LHCN-M2 (cell line): ENCODE measurements at places on chromosomes 5 and 9. TPM values are rescaled to one million over a fixed set of nuclear protein-coding genes. Genes with fewer than 3 reads are reported as not detected.

DNA sequence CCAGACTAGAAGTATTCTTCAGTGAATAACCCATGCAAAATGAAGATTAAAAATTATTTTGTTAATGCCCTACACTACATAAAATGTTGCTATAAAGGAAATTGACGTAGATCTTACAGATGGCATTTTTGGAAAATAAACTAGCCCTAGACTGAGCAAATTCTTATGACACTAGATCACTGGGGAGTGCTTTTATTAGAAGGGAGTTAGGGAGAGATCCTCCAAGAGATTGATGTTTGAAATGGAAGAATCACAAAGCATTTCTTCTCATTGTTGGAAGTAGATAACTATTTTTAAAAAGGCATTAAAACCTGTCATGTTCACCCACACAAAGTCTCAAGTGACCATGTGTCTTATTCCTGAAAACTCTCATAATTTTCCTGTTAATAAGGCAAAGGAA, 351.1 kb upstream of the TLE4 start:
- DNase-seq = no peak

- no peak for DNase-seq
These were observed 29.3 kb downstream of the CSF1R start for GRCh38 chr5:150057052-150057451.

GRCh38 chr5:5483880-5484598, 61.6 kb downstream of the ICE1 start:
- peak; percentile 47 for DNase-seq

DNA sequence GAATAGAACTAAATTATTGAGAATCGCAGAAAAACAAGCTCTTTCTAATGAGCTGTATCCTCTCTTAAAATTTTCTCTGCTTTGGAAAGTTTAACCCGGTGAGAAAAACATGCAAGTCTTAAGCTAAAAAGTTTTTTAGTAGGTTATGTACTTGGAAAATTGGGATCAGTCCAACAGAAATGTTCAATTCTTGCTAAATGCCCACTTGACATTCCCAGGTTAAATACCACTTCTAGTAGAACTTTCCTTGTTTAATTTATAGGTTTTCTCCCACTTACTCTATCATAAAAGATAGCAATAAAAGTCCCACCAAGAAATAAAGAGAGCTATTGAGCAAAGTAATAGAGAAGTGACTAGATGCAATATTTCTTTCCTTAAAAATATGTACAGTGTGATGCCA, 157.1 kb downstream of the CCDC192 start:
- DNase-seq = no peak

DNA sequence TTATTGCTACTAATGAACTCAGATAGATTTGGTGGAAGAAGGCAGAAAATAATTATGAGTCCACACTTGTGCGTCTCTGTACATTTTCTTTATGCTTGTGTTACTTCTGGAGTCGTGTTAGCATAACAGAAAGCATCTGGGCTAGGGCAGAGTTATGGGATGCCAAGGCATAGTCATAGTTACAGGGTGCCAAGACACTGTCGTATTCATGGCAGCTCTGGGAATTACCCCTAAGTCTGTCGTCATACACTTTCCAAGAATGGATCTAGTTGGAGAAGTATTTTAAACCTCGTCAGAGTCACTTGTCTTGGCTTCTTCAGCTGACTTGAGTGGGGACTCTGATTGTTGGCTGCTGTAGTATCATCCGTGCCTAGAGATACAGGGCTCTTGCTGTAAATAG, 27.7 kb downstream of the CAMK4 start:
- no peak for DNase-seq

- DNase-seq = no peak
These were observed 73.5 kb downstream of the TRIM36 start for GRCh38 chr5:115096034-115096769.

- no peak for DNase-seq
These were observed 88.7 kb downstream of the EMB start for GRCh38 chr5:50352382-50352781.

- no peak for DNase-seq
These were observed 25.2 kb upstream of the FOCAD start for GRCh38 chr9:20658677-20659473.

DNA sequence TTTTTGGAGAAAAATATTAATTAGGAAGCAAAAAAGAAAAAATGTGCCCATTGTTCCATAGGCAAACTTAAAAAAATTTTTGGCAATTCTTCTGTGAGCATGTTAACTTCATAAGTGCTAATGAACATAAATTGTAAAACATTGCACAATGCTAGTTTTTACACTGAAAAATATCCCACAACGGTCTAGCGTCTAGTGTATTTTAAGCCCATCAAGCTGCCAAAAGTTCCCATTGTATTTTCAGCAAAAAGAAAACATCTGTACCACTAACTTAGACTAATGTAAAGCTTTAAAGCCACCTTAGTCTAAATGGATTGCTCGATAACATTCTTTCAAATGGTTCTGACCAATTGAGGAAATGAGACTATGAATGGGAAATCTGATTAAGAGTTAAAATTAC, 2.8 kb downstream of the NR6A1 start:
- DNase-seq = no peak

GRCh38 chr5:138643040-138643791, 68.0 kb upstream of the HSPA9 start:
- no peak for DNase-seq

DNA sequence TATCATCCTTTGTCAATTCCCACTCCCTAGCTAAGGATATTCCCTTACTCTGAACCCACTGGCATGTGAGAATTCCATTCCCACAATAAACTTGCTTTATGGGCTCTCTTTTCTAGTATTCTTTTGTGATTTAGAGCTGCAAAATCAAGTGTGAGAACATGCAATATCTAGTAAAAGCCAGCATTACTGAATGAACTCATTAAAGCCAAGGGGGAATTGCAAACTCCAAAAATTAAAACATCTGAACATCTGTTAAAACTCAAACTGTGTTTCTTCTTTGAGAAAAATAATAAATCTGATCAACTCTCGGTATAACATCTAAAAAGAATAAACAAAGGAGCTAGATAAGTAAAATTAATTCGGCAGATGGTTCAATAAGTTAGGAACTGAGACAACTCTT, 53.1 kb upstream of the MPDZ start:
- DNase-seq = no peak

TTC23L gene
- not detected in 2 replicates for total RNA-seq

AJM1 gene
- 3.1 and 3.6 TPM in 2 replicates for total RNA-seq

MORN5 gene
- not detected in 2 replicates for total RNA-seq

TRIM41 gene
- 14.4 and 18.8 TPM in 2 replicates for total RNA-seq

JAKMIP2 gene
- 0.06 and 0.52 TPM in 2 replicates for total RNA-seq

FOXD4 gene
- 0.06 and 0.52 TPM in 2 replicates for total RNA-seq

HAVCR2 gene
- 0.06 and 0.17 TPM in 2 replicates for total RNA-seq

LIFR gene
- total RNA-seq = 16.6 and 20.4 TPM in 2 replicates
